Esophagus squamous epithelium (tissue), 5 donors: ENCODE measurements at places on chromosomes 3 and 15.

- DNase-seq, result no peak
Measured at GRCh38 chr3:151918253-151919029, 45.0 kb downstream of the SUCNR1 start.

- DNase-seq, result no peak
Measured at GRCh38 chr3:133137042-133137996, 99.1 kb downstream of the TMEM108 start.

- DNase-seq, result no peak
Measured at GRCh38 chr15:77228828-77229227, 157.9 kb upstream of the TSPAN3 start.

GRCh38 chr3:128950223-128950938, 43.5 kb downstream of the CFAP92 start:
- DNase-seq, result no peak

DNA sequence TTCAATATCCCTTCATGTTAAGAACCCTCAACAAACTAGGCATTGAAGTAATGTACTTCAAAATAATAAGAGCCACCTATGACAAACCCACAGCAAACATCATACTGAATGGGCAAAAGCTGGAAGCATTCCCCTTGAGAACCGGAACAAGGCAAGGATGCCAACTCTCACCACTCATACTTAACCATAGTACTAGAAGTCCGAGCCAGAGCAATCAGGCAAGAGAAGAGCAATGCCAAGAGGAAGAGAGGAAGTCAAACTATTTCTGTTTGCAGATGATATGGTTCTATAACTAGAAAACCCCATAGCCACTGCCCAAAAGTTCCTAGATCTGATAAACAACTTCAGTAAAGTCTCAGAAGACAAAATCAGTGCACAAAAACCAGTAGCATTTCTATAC, 161.9 kb downstream of the UBE2E2 start:
- no peak for DNase-seq

- no peak for DNase-seq
Measured at GRCh38 chr15:100060276-100060926, 281.4 kb downstream of the ADAMTS17 start.

- DNase-seq, result no peak
Measured at GRCh38 chr15:59244337-59244736, 37.7 kb downstream of the LDHAL6B start.

- DNase-seq, result no peak
Measured at GRCh38 chr15:33083232-33084081, 111.1 kb downstream of the FMN1 start.

DNA sequence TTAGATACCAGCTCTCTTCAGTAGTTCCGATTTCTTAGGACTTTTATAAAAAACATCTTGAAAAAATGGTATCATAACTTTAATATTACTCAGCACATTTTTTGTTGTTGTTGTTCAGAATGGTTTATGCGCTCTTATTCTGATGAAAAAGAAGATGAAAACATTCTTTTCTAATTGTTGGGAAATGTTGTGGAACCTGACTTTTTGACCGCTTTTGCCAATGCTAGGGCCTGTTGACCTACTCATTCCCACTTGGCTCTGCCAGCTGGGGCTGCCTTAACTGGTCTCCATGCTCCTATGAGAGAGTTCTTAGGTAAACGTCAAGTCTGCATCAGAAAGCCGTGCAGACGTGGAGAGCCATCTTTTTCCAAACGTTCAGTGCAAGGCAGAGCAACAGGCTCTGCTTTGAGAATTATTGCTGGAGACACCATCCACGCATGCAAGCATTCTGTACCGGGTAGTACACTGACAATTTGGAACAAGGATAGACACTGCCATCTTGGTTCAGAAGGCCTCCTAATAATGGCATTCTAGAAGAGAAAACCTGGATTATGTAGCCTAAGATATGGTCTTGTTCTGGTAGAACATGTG, 176.8 kb downstream of the GHSR start:
- no peak for DNase-seq

- DNase-seq, result no peak
Measured at GRCh38 chr3:50297384-50297775, 1.8 kb downstream of the HYAL3 start.

- no peak for DNase-seq
Measured at GRCh38 chr3:40780925-40781406, 256.2 kb downstream of the ZNF621 start.

GRCh38 chr3:126858401-126858800, 124.5 kb upstream of the PLXNA1 start:
- no peak for DNase-seq

DNA sequence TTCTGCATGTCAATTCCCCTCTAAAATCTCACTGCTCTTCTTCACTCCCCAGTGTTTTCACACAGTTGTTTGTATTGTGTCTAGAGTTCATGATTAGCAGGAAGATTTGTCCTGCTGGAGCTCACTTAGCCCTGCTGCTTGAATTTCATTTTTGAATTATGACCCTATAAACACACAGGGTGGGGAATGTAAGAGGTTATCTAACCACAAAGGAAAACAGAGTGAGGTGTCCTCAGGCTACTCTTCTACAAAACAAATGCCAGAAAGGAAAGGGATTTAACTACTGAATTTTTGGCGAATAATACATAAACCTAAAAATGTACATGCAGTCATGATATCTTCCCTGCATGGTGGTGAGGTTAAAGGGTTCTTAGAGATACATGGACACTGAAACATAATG, 215.1 kb upstream of the CNTN4 start:
- DNase-seq, result no peak
